GM12892 (cell line): ENCODE measurements at places on chromosomes 16 and 17.

GRCh38 chr17:78769196-78769773, 12.8 kb downstream of the CYTH1 start:
- DNase-seq: no peak

GRCh38 chr17:28947639-28948038, 3.7 kb downstream of the PHF12 start:
- DNase-seq: no peak

DNA sequence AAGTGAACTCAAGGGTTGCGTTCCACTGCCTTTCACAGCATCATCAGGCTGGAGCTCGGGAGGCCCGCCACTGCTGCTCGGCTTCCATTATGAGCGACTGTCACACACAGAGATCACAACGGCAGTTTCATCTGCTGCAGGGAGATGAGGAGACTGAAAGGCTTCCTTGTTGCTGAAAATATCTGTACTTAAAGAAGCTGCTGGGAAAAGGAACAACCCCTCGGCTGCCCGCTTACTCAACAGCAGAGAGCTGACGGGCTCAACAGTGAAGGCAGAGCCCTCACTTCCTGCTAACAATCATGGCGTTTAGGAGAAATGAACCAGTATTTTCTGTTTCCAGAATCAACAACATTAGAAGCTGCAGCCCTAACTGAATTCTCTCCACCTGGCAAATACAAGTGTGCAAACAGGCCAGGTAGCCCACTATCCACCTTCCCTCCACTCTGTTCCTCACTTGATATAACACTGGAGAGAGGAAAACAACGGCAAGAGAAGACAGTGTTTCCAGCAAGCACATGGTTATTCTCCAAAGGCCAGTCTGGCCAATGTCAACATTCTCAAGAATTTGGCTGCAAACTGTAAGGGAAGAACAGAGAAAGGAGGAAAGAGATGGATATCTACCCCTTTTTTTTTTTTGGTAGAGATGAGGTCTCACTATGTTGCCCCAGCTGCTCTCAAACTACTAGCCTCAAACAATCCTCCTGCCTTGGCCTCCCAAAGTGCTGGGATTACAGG, 33.7 kb downstream of the MBTPS1 start:
- no peak for DNase-seq

DNA sequence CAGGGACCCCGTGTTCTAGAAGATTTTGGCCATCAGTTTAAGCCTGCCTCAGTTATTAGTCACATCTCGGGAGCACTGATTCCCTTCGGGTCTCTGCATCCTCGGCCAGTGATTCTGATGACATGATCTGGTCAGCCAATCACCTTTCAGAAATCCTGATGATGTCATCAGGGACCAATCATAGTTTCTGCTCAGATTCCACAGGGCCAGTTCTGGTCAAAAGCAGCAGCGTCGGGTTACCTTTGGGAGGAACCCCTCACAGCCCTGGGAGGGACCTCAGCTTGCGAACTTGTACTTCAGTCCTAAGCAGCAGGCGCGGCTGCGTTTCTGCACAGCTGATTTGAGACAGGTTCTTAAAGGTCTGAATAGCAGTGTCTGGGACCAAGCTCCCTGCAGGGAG, 13.9 kb downstream of the KDM8 start:
- no peak for DNase-seq

- no peak for DNase-seq
These were observed 82.4 kb upstream of the DNAH9 start for GRCh38 chr17:11515901-11516300.

DNA sequence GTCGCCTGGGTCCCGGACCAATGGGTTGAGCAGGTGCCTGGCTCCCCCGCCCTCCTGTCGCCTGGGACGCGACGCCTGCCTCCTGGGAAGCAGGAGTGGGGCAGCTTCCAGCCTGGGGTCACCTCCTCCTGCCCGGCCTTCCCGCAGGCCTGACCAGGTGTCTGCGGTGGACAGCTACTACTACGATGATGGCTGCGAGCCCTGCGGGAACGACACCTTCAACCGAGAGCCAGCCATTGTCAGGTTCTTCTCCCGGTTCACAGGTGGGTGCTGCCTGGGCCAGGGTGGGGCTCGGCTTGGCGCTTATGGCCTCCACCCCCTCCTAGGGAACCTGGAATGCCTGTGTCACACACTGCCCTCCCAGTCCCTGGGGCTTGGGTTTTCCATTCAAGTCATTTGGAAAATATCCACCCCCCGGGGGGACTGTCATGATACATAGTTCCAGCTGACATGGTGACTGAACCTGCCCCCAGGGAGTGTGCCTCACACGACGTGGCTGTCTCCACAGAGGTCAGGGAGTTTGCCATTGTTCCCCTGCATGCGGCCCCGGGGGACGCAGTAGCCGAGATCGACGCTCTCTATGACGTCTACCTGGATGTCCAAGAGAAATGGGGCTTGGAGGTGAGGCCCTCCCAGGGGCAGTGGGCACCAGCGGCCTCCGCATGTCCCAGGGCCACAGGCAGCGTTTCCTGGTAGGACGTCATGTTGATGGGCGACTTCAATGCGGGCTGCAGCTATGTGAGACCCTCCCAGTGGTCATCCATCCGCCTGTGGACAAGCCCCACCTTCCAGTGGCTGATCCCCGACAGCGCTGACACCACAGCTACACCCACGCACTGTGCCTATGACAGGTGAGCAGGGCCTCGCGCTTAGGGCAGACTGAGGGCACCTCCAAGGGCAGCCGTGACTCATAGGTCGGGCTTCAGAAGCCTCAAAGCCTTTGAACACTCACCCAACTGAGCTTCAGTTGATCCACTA, 2.3 kb downstream of the DNASE1 start:
- DNase-seq: no peak

GRCh38 chr17:57365420-57365819, 109.1 kb downstream of the MSI2 start:
- DNase-seq: no peak

DNA sequence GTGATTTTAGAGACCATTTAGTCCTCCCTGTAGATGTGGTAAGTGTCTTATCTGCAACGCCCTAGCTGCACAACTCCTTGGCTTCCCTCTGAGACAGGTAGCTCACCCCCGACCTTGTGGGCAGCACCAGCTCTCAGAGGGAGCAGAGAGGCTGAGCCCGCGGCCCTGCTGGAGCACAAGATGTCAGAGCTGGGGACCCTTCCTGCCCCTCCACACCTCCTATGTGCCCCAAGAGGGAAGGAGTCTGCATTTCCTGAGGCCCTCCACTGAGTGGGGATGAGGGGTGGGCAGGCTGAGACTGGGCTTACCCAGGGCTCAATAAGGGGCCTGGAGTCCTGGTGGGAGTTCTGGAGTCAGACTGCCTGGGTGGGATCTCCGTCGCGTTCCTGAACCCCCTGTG, 12.2 kb upstream of the ADGRG1 start:
- peak; percentile 1 for DNase-seq

- DNase-seq: no peak
These were observed 38.5 kb downstream of the LIG3 start for GRCh38 chr17:35018814-35019213.

DNA sequence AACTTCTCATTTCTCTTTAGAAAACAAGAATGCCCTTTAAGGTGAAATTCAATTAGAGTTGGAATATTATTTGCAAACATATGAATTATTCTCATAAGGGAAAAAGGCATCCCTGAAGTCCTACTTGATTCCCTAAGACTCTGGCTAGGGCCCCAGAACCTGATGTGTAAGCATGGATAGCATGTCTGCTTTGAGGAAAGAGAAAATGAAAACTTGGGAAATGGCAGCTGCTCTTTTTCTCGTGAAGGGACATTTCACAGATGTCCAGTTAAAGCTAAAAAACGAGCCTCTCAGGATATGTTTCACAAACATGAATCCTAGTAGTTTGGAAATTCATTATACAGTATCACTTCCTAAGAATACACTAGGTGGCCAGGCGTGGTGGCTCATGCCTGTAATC, 112.3 kb upstream of the CLEC3A start:
- DNase-seq: no peak

GRCh38 chr17:38507436-38507835, 79.2 kb downstream of the ARHGAP23 start:
- no peak for DNase-seq

- no peak for DNase-seq
These were observed 180.8 kb downstream of the KATNIP start for GRCh38 chr16:27730661-27731210.

- DNase-seq: no peak
These were observed 2.4 kb downstream of the SPSB3 start for GRCh38 chr16:1779741-1780676.

DNA sequence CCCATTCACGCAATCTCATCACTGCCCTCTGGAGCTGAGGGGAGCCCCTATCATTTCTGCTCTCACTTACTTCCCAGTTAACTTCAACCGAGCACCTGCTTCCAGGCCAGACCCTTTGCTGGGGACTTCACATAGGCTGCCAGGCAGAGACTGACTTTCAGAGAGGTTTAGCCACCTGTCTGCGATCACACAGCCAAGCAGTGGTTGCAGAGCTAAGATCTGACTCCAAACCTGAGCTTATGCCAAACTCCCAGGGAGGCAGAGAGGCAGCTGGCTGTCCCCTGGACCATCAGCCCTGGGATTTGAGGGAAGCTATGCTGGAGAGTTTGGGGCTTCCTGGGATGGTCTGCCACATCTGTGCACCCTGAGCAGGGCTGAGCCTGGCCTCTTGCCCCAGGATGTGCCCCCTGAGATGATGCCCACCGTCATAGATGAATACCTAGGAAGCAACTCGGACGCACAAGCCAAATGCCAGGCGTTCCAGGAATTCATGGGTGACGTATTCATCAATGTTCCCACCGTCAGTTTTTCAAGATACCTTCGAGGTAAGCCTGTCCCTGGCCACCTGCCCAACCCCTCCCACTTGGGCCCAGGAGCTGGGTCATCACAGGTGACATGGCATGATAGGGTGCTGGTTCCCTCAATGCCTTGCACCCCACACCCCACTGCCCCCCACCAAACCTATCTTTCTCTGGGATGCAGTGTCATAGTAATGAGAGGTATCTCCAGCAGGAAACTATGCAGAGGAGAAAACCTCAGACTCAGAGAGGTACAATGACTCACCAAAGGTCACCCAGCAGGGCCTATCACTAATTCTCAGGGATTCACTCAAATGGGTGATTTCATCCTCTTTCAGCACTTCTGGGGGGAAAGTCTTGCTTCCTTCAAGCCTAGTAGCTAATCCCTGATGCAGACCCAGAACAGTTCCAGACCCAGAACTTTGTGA, 10.0 kb downstream of the CES3 start:
- DNase-seq: no peak

GRCh38 chr16:306911-307370, 24.0 kb downstream of the PDIA2 start:
- no peak for DNase-seq

DNA sequence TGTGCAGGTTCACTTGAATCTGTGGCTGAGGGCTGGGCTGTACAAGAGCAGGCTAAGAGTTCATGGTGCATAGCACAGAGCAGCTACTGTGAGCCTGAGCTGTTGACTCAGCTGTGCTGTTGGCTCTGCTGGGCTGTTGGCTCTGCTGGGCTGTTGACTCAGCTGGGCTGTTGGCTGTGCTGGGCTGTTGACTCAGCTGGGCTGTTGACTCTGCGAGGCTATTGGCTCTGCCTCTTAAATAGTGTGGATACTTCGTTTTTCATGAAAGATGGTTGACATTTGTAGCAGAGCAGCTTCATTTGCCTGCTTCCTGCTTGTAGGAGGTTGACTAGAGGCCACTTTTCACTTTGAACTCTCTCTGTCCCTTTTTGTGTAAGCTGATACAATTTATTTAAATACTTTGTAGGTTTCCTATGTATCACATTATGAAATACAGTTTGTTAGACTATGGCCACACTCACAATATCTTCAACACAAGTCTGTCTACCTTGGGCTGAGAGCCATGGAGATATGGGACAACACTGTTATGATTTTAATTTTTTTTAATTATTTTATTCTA, 40.3 kb upstream of the CCNF start:
- no peak for DNase-seq

DNA sequence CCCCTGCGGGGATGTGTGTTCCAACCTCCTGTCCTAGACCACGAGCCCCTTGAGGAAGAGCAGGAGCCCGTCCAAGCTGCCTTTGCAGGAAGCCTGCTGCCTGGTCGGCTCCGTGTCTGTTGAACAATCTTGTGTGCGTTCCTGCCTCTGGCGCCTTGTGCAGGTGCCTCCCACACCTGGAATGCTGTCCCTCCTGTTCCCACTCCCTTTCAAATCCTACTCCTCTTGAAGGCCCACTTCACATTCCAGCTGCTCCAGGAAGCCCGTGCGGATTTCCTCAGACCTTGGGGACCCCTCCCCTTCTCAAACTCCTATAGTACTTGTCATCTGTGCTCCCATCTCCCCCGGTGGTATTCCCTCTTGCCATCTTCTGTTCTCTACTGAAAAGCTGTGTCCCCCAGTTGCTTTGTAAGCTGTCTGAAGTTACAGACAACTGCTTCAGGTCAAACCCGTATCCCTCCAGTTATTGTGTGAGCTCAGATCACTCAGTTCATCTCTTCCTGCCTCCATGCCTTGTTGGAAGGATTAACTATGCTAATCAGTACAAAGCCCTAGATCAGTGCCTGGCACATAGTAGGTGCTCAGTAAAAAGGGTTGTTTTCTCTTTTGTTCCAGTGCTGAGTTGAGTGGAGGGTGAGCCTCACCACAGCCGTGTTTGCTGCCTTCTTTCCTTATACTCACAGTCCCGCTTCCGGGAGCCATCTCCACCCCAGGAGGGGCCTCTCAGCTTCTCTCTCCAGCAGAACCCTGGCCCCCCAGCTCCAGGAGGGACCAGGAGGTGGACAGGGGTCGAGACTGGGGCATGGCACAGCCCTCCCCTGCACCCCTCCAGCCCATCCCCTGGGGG, 241.8 kb upstream of the CIBAR2 start:
- no peak for DNase-seq

GRCh38 chr17:79546386-79546785, 64.5 kb downstream of the RBFOX3 start:
- no peak for DNase-seq

- no peak for DNase-seq
These were observed 271.1 kb upstream of the CDH11 start for GRCh38 chr16:65392806-65393565.

DNA sequence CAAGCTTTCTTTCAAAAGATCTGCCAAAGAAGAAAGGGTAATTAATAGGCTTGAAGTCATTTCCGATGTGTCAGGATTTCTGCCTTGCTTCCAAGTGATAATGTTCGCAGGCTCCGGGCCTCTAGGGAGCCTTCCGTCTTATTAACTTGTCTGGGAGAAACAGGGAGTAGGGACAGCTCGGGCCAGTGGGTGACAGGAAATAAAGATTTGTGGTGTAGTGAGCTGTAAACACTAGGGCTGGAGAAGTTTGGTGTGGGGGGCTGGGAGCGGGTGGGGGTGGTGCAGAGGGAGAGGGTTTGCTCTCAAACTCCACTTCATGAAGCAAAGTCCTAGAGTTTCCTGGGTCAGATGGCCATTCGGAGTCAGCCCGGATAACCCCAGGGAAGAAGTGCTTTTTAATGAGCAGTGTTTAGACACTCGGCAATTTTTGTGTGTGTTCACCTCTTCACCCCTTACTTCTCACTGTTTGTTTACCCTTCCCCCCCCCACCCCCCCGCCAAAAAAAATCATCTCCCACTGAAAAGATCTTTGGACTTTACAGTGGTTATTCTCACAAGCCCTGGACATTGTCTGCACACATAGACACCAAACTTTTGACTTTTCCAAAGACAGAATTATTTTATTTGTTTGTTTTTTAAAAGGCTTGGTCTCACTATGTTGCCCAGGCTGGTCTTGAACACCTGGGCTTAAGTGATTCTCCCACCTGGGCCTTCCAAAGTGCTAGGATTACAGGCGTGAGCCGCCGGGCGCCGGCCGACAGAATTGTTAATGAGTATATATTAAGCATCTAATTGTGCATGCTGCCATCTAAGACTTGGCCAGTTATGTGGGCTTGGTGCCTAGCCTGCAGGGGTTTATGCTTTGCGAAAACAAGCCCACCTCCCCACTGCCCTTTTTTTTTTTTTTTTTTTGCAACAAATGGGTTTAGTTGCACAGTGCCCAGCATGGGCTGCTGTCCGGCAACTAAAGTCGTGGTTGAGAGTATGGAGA, 196.4 kb downstream of the CCDC182 start:
- DNase-seq: no peak

- no peak for DNase-seq
These were observed 3.0 kb downstream of the MSI2 start for GRCh38 chr17:57259306-57259705.
